CD14-positive monocyte (primary cell): ENCODE measurements at places on chromosomes 7 and 10. TPM values are rescaled to one million over a fixed set of nuclear protein-coding genes. Genes with fewer than 3 reads are reported as not detected.

The ABCC2 gene
- polyA plus RNA-seq = 0.35 TPM

The GRID2IP gene
- not detected for polyA plus RNA-seq

The CALHM2 gene
- polyA plus RNA-seq = 48.4 TPM

The HOXA1 gene
- not detected for polyA plus RNA-seq

The IGFBP3 gene
- not detected in 2 replicates for polyA plus RNA-seq

The CUZD1 gene
- not detected for polyA plus RNA-seq
